ENCODE measurements at places on chromosomes 16 and 17. TPM values are rescaled to one million over a fixed set of nuclear protein-coding genes. Genes with fewer than 3 reads are reported as not detected.

DNA sequence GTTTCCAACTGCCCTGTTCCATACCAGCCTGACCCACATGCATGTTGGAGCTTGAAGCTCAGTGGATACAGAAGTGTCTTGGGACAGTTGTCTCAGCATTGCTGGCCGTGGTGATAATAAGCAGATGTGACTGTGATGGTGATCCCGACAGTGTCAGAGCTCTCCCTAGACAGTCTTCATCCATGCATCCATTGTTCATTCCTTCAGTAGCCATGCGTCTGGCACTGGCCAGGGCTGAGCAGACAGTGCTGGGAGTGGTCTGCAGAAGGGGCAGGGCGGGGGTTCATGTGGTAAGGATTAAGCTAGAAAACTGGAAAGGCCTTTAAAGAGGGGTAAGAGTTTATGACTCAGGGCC lies 68.1 kb downstream of the GNAO1 start:
- H3K27ac ChIP-seq: no peak overlapping the region
- H3K27me3 ChIP-seq: peaks cover 20% of the 10 kb centered on the region
- no peak overlapping the region for H3K4me3 ChIP-seq
- no peaks in the 10 kb centered on the region for H3K36me3 ChIP-seq

DNA sequence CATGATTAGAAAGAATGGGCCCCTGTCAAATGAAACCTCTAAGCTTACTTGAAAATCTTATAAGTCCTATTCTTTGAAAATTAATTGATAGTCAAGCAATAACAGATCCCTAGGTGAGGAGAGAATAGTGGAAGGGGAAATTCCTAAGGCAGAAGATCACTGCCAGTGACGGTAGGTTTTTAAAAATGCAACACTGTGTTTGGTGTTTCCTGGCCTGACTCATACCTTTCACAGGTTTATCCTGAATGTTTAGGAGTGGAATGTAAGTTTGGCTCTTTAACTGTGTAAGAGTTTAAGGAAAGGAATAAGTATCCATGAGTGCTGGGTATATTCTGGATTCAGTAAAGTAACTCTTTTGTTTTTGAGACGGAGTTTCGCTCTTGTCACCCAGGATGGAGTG lies 23.8 kb downstream of the HAPSTR1 start:
- no peak overlapping the region for H3K27ac ChIP-seq
- no peaks in the 10 kb centered on the region for H3K27me3 ChIP-seq
- peaks cover 81% of the 10 kb centered on the region for H3K36me3 ChIP-seq
- H3K4me1 ChIP-seq: peaks cover 57% of the 10 kb centered on the region
- no peak for DNase-seq

DNA sequence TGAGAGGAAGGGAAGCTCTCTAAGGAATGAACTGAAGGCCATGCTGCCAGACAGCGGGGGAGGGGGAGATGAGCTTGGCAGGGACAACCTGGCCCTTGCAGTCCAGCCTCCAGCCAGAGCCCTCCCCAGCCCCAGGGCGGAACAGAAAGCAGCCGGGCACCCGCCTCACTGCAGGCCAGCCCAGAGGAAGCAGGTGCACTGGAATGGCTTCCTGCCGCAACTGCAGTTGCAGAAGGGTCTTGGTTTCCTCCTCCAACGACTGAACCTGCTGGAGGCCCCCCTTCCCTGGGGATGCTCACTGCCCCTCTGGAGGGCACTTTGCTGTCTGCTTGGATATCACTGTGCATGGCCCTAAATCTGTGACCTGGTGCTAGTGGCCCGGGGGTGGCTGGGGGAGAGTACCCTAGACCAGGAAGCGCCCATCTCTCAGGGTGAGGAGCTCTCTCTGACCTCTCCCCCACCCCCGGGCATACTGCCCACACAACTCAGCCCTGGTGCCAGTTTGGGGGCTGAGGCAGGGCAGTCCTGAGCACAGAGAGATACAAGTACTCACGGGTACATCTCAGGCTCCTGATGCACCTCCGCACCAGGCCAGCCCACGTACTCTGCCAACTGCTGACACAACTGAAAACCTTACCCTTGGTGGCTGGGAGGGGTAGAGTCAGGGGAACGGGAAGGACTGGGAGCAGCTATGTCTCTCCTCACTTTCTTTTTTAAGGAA lies 41.1 kb downstream of the MYO18A start:
- peak overlapping the region; percentile 98 for H3K27ac ChIP-seq
- H3K36me3 ChIP-seq: peaks cover 24% of the 10 kb centered on the region
- peaks cover 65% of the 10 kb centered on the region for H3K4me1 ChIP-seq
- peak overlapping the region; percentile 92 for H3K4me3 ChIP-seq
- DNase-seq: peak; percentile 56
- H3K27me3 ChIP-seq: no peaks in the 10 kb centered on the region

GRCh38 chr17:77802811-77803220 lies 155.7 kb upstream of the TNRC6C start:
- H3K4me3 ChIP-seq: no peak overlapping the region
- no peaks in the 10 kb centered on the region for H3K36me3 ChIP-seq
- no peaks in the 10 kb centered on the region for H3K4me1 ChIP-seq
- no peak for DNase-seq
- peaks cover 20% of the 10 kb centered on the region for H3K27me3 ChIP-seq

- H3K4me3 ChIP-seq: no peak overlapping the region
- no peaks in the 10 kb centered on the region for H3K27me3 ChIP-seq
- H3K4me1 ChIP-seq: no peaks in the 10 kb centered on the region
- H3K27ac ChIP-seq: no peak overlapping the region
These were observed 7.2 kb downstream of the PFAS start for GRCh38 chr17:8256291-8256690.

DNA sequence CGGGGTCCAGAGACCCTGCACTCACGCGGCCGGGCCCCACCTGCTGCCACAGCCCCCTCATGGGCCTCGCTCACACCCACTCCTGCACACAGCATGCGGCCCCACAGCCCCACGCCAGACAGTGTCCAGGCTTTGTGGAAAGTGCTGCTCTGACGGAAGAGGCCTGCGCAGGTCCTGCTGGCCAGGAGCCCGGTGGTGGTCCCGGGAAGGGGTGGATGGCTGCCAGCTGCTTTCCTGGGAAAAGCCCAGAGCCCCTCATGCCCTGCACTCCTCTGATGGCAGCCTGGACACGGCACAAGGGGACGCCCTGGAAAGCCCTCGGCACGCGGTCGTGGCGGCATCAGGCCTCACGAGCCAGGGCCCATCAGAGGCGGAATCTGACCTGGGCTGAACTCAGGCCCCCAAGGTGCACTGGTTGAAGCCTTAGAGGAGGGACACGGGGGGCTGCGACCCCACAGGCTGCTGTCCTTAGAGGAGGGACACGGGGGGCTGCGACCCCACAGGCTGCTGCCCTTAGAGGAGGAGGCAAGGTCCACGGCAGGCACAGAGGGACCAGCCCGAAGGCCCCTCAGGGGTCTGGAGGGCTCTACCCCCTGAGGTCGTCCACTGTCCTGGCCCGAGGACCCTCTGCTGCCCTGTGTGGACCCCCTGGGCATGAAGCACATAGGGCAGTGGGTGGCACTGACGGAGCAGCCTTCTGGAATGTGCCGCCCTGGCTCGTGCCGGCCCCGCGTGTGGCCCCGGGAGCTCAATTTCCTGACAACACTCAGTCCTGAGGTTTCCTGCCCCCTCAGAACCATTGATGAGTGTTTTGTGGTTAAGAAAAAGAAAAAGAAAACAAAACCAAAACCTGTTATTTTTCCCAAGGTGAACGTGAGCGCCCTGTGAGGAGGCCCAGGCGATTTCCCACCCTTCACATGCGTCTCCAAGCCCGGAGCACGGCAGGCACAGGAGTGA lies 22.1 kb downstream of the SOX8 start:
- H3K4me1 ChIP-seq: peaks cover 26% of the 10 kb centered on the region
- peak; percentile 66 for DNase-seq
- peak overlapping the region; percentile 52 for H3K27ac ChIP-seq

DNA sequence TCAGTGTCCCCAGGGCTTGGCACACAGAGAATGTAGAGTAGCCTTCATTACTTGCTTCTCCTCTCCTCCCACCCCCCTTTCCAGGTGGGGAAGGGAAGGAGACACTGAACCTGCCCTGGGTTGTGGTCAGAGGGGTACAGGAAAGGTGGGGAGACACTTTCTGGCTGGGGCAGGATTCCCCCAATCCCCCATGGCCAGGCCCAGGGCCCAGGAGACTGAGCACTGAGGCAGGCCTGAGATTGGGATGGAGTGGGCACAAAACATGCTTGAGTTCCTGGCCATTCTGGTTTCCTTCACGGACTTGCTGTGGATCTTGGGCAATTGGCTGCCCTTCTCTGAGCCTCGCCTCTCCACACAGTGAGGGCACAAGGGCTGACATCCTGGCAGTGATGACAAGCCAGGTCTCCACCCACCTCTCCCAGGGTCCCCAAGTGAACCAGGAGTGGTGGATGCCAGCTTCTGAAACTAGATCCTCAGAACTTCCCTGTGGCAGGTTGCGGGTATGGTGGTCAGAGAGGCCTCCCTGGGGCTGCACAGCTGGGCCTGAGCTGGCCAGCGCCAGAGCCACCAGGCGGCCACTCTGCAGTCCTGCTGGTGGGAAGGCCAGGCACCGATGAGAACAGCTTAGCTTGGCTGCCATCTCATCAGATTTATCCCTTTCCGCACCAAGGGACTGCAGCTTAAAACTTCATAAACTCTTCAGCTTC lies 9.3 kb downstream of the ZNF629 start:
- H3K36me3 ChIP-seq: peaks cover 21% of the 10 kb centered on the region

- no peak overlapping the region for H3K27ac ChIP-seq
- H3K27me3 ChIP-seq: no peaks in the 10 kb centered on the region
- no peak overlapping the region for H3K4me3 ChIP-seq
- no peaks in the 10 kb centered on the region for H3K4me1 ChIP-seq
- no peaks in the 10 kb centered on the region for H3K36me3 ChIP-seq
These were observed 169.0 kb upstream of the ZFHX3 start for GRCh38 chr16:73216932-73217331.

DNA sequence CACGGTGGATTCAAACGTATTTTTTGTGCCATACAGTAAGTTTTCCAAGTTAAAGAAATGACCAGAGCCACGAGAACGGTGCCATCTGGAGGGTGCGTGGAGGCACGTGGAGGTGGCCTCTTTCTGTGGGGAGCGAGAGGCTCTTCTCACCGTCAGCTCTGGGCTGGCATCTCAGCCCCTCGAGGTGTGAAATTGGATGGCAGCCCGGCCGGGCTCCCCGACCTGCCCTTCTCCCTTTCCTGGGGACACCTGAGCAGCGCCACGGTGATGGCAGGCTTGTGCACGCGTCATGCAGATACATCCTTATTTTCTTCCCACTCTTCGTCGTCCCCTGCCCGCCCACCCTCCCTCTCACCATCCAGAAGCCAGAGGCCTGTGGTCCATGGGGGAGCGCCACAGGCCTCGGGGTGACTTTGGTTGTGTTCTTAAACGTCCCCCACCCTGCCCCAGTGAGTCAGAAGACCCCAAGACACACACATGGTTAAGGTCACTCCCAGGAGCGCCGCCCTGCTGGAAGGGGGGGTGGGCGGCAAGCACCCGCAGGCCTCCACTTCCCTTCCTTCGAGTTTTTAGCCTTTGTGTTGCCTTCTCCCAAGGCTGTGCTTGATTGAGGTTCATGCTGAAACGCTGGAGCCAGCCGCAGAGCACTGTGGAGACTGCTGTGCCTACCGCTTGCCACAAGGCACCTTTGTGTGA lies 109.4 kb downstream of the BANP start:
- no peak overlapping the region for H3K4me3 ChIP-seq
- H3K4me1 ChIP-seq: no peaks in the 10 kb centered on the region
- no peaks in the 10 kb centered on the region for H3K27me3 ChIP-seq
- H3K36me3 ChIP-seq: no peaks in the 10 kb centered on the region

DNA sequence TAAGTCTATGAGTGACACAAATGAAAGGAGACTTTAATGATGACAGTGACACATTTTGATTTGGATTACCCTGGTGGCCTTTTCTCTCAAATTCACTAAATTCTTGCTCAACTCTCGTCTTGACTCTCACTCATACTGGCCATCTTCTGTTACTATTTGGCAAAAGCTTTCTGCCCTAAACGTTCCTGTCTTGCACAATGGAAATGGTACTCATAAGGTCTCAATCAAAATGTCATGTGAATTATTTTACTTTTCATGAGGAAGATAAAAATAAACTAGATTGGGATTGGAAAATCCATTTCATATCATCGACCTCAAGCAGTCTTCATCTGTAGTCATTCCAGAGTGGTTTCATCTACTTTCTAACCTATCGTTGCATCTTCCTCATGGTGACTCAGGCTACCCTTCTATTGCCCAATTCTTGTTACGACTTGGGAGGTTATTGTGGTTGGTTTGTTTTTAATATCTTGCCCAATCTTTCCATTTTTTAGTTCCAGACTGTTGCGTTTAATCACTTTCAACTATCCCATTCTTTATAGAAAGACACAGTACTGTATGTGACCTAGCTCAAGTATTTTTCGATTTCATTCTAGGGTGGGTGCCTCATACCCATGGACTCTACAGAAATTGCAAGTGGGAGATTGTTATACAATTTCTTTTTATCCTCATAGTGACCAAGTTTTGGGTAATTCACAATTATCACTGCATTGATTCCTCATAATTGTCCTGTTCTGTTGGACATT lies 317.2 kb upstream of the KCNJ16 start:
- no peak overlapping the region for H3K27ac ChIP-seq
- no peak overlapping the region for H3K4me3 ChIP-seq
- no peaks in the 10 kb centered on the region for H3K36me3 ChIP-seq
- DNase-seq: no peak

DNA sequence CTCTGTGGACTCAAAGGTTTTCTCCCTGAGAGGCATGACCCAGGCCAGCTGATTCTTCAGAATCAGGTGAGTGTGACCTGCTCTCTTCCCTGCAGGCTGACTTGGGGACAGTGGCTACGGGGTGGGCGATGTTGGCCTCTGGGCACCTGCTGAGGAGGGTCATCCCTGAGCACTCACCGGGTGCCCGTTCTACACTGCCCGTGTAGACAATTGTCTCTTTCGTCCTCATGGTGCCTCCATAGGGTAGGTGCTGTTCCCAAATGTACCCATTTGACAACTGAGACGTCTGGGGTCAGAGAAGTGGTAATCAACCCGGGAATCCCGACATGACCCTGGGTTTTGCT lies 74.8 kb downstream of the GOSR1 start:
- peaks cover 14% of the 10 kb centered on the region for H3K4me1 ChIP-seq
- H3K27me3 ChIP-seq: no peaks in the 10 kb centered on the region
- DNase-seq: no peak
- H3K36me3 ChIP-seq: no peaks in the 10 kb centered on the region

DNA sequence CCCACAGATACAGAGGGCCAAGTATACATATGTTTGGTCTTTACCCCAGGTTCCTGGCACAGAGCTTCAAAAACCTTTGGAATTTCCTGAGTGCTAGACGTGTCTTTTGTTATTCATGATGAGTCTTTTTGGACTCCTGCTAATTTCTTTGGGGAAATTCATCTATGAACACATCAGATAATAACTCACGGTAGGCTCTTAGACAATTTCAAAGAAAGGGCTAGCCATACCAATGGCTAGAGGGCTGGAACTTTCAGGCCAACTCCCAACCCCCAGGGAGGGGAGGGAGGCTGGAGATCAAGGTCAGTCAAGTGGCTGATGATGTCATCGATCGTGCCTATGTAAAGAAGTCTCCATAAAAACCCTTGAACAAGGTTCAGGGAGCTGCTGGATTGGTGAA lies 101.9 kb downstream of the STX8 start:
- H3K4me1 ChIP-seq: peaks cover 33% of the 10 kb centered on the region
- no peak for DNase-seq
- H3K36me3 ChIP-seq: peaks cover 13% of the 10 kb centered on the region
- H3K27me3 ChIP-seq: no peaks in the 10 kb centered on the region

NOXO1 gene
- total RNA-seq: not detected

EPN3 gene
- not detected for total RNA-seq

NACA2 gene
- total RNA-seq: not detected

MYH1 gene
- not detected for total RNA-seq

PRKAR1A gene
- total RNA-seq: 210 TPM

GNAO1 gene
- total RNA-seq: 2.7 TPM

SLC22A31 gene
- total RNA-seq: not detected
